Activated CD8-positive, alpha-beta T cell treated with anti-CD3 and anti-CD28 coated beads for 36 hours (primary cell): ENCODE measurements at places on chromosomes 12 and 14.
A peak's percentile ranks its signal among the peaks of the same experiment; 100 is the strongest.

DNA sequence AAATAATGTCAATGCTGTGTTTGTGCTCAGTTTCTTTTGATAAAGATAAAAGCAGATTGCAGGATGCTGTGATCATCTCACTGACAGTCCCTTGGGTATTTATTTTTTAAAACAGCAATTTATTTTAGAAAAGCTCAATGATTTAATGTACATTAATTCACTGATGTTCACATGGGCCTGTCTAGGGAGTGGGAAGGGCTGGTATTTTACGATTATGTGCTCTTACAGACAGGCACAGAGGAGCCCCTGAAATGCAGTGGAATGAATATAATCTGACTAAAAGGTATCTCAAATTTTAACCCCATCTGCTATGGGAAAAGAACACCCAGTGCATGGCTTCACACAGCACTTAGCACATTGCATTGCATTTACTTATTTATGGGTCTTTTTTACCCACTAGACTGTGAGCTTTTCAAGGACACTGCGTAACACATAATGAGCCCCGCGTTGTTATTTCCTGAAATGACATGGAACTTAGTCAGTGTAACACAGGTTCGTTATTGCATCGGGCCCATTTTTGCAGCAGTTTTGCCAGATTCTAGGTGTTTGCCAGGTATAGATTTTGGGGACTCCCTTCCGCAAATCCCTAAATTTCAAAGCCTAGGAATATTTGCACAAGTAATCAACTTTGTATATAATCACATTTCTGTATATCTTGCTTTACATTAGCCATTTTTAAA is 425.3 kb upstream of the FBXO33 start:
- no peak for DNase-seq

DNA sequence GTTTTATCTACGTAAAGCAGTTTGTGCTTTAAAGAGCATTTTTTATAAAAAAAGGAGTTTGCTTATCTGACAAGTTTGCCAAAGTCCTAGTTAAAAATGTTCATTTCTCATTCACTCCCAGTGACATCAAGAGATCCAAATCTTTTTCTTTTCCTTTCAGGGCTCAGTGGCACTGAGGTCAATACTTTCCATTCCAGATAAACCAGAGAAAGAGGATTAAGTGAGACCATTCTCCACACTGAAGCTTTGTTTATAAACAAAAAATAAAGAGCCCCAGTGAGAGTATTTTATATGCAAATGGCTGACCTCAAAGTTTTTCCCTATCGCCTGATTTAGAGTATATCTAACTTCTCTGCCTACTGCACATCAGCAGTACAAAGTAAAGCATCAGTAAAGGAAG is 199.8 kb downstream of the ALG10B start:
- no peak for DNase-seq

- DNase-seq: no peak
These were observed 22.8 kb upstream of the GALNT16 start for GRCh38 chr14:69237142-69237541.

DNA sequence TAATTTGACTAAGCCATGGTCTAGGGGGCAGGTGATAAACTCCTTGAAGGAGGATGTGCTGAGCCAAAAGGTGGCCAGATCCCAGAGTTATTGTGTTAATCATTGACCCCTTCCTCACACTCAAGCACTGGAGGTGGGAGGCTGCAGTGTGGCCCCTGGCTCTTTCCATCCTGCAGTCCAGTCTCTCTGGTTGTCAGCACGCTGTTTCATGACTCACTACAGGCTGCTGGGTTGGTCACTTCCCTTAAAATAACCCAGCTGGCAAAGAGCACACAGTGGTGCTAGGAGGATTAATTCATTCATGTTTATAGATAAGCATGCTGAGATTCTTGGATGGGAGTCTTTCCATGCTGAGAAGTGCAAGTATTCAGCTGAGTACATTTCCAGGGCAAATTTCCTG is 228.9 kb downstream of the ANO2 start:
- no peak for DNase-seq

DNA sequence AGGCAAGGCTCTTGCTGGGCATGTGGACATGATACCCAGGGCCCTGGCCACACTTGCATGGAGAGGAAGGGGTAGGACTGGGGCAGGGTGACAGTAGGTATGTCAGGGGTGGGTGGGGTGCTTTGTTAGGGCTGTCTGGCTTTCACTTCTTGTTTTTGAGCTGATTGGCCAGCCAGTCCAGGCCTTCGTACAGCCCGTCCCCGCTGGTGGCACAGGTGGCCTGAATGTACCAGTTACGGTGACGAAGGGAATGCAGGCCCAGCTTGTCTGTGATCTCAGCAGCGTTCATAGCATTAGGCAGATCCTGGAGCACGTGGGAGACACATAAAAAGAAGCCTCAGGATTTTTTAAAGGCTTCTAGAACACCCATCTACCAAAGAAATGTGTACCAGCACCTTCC is 13.5 kb upstream of the FKBP11 start:
- DNase-seq: no peak

GRCh38 chr12:54142114-54142475 is 46.7 kb downstream of the SMUG1 start:
- DNase-seq: no peak

GRCh38 chr14:81169711-81170103 is 51.1 kb downstream of the GTF2A1 start:
- peak; percentile 31 for DNase-seq

DNA sequence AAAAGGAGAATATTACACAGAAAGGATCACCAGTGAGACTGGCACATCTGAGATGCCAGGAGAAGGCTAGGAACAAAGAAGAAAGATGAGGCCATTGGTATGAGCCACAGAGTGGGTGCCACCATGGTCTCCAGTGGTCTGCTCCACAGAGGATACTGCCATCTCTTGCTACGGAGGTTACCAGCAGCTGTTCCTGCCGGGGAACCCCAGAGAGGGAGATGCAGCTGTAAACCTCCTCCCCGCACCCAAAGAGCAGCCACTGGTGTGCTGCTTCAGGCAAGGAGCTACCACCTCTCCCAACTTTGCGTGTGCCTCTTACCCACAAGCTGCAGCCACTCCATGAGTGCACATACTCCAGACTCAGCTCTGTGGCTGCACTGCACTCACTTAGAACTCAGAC is 201.5 kb upstream of the RTL1 start:
- DNase-seq: no peak

DNA sequence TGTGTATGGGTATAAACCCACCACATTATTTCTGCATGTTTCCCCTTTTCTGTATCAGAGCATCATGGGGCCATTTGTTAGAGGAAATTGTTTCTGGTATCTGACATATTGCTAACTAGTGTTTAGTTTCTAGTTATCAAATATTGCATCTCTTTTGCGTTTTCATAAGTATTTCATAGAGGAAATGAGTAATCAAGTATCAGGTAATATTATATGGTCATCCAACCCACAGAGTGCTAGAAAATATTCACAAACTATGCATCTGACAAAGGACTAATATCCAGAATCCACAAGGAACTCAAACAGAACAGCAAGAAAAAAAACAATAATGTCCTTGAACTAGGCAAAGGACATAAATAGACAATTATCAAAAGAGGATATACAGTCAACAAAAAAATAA is 258.9 kb upstream of the LRIG3 start:
- DNase-seq: no peak

DNA sequence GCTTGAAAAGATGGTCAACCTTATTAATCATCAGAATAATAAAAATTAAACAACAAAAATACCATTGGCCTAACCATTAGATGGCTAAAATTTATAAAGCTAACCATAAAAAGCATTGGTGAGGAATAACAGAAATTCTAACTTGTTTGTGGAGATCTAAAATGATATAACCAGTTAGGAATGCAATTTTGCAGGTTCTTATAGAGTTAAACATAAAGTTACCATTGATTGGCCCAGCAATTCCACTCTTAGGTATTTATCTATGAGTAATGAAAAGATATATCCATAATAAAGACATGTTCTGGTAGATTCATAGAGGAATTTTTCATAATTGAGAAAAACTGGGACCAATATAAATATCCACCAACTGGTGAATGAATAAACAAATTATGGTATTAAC is 1098.6 kb downstream of the FSCB start:
- DNase-seq: no peak

GRCh38 chr12:62817556-62818271 is 117.2 kb downstream of the PPM1H start:
- DNase-seq: no peak

DNA sequence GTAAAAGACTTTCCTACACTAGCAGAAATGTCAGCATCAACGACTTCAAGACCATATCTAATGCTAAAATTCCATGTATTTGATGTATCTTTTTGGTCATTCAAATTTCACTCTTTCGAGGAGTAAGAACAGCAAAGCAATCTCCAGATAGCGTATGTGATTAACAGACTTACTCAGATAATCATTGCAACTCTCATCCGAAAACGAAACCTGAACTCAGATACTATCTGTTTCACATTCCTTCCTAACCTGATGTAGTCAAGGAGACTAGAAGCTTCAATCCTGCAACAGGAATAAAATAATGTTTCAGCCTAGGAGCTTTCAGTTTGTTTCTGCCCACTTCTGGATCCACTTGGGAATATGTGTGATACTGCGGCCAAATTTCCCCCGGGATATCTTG is 286.3 kb downstream of the NUAK1 start:
- no peak for DNase-seq
